Non-pigmented ciliary epithelial cell (primary cell): ENCODE measurements at places on chromosomes 7 and 10.

DNA sequence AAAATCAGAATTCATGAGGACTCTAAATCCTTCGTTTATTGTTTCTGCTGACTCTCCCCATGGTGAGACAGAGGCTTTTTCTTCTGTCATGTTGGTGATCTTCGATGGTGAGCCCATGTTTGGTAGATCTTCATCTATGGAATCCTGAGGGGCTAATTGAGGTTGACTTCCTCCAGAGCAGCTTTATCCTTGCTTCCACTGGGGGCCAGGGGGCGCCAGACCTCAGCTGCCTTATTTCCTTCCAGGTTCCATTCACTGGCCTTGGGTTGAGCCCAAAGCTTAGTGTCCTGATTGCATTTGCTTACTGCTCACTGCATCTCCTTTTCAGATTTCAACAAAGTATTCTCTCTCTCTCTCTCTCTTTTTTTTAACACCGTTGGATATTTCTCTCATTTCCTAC, 80.7 kb downstream of the GCC1 start:
- no peak for DNase-seq

DNA sequence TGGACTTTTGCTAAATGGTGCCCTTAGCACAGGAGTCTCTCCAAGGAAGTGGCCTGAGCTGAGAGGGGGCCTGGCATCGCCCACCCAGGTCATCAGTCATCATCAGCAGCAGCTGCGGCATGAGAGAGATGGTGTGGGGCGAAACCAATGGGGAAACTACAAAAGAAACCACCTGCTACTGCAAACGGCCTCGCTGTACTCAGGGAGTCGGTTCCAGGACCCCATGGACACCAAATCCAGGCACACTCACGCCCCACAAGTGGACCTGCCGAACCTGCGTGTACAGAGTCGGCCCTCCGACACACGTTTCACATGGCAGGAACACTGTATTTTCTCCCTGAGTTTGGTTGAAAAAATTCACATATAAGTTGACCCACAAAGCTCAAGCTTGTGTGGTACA, 37.8 kb downstream of the DIP2C start:
- no peak for DNase-seq

GRCh38 chr10:17238445-17239291, 10.6 kb downstream of the VIM start:
- DNase-seq: no peak

DNA sequence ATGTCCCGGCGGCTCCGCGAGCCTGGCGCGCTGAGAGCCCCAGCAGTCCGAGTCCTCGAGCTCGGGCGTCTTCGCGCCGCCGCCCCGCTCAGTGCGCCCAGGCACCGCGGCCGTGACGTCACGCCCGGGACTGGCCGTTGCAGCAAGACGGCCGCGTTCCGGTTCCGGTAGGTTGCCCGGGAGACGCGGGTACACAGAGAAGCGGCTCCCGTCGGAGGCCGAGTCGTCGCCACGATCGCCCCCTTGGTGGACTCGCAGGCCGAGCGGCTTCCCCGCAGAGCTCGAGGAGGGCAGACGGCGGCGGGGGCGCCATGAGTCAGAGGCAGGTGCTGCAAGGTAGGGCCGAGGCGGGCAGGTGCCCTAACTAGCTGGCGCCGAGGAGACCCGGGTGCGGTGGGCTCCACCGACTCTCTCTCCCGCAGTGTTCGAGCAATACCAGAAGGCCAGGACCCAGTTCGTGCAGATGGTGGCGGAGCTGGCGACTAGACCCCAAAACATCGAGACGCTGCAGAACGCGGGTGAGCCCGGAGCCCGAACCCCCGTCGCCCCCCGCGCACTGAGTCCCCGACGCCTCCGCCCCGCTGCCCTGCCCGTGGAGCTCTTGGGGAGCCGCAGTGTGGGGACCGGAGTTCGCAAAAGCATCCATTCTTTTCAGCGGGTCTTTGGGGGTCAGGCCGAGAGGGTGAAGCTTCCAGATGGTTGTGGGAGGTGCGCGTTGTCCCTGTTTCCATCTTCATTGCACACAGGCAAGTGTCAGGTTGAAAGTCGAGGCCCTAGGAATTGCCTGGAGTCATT, at the start of gene SPAG6:
TSS of gene SPAG6 (plus strand) at position 196 of the 795 bp plus-strand sequence. CDS start at position 312, 116 bp downstream.
- DNase-seq: no peak

DNA sequence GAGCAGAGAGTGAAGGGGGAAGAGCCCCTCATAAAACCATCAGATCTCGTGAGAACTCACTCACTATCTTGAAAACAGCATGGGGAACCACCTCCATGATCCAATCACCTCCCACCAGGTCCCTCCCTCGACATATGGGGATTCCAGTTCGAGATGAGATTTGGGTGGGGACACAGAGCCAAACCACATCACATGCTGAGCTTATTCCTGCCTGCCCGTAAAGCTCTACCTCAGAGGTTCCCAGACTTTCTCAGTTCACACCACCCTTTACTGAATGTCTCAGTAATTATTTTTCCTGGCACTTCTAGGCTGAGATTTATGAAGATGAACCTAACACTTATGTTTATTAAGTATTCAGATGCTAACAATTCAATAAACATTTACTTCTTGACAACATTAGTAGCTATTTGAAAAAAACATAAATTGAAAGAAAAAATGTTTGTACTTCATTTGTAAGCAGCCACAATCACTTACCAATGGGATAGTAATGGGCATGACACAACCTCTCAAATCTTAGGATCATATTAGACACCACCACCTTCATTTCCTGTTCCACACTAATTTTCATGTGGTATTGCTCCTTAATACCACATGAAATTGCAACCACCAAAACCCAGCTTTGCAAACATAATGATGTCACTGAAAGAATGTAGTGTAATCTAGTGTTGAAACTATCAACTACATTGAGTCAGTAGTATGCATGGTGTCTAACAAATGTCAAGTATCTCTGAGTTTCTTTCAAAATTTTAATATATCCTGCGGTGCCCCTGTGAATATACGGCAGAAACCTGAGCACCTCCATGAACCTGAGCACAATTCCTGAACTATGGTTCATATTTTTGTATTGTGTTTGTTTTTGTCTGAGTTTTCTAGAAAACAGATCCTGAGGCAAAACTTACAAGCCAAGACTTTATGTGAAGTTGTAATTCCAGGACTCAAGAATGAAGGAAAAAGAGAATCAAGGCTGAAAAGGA, 4.5 kb upstream of the DGKI start:
- no peak for DNase-seq

- no peak for DNase-seq
These were observed 65.3 kb downstream of the HGF start for GRCh38 chr7:81704595-81704994.

GRCh38 chr10:100364735-100365391, 17.8 kb downstream of the SCD start:
- DNase-seq: no peak

GRCh38 chr7:121510302-121510701, 114.2 kb upstream of the FAM3C start:
- DNase-seq: no peak

GRCh38 chr10:30182191-30183054, 123.0 kb upstream of the JCAD start:
- DNase-seq: peak; percentile 75

DNA sequence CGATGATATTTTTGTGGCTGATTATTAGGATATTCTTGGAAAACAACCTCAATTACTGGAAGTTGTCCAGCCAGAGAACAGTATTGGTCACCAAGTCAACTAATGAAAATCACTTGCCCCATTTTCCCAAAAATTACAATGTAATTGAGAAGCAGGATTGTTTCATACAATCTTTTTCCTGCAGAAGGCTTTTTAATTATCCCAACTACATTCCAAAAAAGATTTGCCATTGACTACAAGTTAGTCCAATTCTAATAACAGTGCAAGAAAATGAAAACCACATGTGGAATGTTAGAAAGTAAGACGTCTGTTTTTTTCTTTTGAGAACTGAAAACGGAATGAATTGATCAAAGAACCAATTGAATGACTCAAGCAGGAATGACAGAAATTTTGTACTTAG, 1195.8 kb downstream of the SORCS1 start:
- no peak for DNase-seq

DNA sequence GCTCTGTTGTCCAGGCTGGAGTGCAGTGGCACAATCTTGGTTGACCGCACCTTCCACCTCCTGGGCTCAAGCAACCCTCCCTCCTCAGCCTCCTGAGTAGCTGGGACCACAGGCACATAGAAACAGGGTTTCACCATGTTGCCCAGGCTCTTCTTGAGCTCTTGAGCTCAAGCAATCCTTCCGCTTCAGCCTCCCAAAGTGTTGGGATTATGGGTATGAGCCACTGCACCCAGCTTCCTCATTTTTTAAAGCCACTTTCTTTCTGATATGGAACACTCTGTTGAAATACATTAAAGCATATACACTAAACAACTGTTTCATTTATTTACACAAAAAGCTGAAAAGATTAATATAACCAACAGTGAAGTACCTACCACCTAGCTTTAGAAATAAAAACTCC, 117.2 kb downstream of the CLEC2L start:
- DNase-seq: no peak

GRCh38 chr10:111650088-111650487, 533.5 kb downstream of the GPAM start:
- DNase-seq: no peak

- no peak for DNase-seq
These were observed 136.4 kb downstream of the CUBN start for GRCh38 chr10:16993186-16993585.

DNA sequence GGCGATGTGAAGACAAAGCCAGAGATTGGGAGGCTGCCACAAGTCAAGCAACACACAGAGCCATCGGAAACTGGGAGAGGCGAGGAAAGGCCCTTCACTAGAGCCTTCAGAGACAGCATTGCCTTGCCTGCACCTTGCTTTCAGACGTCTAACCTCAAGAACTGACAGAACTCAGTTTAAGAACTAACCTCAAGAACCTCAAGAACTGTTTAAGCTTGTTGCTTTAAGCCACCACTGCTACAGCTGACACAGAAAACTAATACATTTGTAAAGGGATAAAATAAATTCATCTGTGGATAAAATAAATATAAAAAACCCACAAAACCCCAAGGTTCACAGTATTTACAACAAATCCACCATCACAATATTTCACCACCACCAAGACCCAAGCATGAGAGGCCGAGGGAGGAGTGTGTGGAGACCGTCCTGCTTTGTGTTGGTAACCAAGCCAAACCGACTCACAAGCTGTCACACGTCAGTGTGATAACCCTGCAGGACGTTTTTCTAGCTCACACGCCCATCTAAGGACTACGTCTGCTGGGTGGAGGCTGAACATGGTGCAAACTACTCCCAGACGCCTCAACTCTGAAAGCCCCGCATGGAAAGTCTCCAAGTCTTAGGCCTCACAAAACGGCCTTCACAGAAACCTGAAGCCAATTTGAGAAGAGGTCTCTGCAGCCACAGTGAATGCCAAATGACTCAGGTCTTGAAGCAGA, 116.8 kb downstream of the ABLIM1 start:
- peak; percentile 35 for DNase-seq

DNA sequence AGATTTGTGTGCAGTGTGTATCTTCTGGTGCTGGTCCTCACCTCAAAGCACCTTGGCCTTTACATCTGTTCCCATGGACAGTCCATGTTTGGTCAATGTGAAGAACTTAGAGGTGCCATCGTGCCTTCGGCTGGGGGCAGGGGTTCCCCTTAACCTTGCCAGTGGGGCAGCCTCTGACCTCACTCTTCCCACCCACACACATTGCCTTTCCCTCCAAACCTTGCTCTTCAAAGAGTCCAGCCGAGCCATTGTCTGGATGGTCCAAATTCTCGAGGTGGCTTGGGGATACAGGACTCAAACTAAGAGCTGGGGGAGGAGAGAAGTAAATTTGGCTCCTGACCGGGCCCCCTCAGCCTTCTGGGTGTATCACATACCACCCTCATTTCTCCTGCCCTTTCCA, 76.2 kb upstream of the HABP2 start:
- no peak for DNase-seq

- peak; percentile 36 for DNase-seq
These were observed 19.4 kb downstream of the NOBOX start for GRCh38 chr7:144384071-144384470.

- no peak for DNase-seq
These were observed 98.5 kb downstream of the SLIT1 start for GRCh38 chr10:97087296-97087695.

DNA sequence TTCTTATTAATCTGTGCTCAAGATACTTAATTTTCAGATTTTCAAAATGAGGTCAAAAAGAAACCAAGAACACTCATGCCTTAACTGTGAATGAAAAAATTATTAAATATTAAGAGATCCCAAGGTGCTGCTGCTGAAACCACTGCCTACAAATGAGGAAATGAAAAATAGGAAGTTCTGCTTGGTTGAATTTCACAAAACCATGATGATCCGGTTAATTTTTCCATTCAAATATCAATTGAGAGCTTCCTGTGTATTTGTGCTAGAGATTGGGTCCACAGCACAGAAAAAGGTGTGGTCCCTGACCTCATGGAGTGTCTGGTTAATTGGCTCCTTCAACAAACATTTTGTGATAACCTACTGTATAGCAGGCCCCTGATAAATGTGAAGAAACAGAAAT, 132.7 kb upstream of the YAE1 start:
- DNase-seq: no peak

- no peak for DNase-seq
These were observed 1.8 kb upstream of the FGF8 start for GRCh38 chr10:101777619-101778145.

DNA sequence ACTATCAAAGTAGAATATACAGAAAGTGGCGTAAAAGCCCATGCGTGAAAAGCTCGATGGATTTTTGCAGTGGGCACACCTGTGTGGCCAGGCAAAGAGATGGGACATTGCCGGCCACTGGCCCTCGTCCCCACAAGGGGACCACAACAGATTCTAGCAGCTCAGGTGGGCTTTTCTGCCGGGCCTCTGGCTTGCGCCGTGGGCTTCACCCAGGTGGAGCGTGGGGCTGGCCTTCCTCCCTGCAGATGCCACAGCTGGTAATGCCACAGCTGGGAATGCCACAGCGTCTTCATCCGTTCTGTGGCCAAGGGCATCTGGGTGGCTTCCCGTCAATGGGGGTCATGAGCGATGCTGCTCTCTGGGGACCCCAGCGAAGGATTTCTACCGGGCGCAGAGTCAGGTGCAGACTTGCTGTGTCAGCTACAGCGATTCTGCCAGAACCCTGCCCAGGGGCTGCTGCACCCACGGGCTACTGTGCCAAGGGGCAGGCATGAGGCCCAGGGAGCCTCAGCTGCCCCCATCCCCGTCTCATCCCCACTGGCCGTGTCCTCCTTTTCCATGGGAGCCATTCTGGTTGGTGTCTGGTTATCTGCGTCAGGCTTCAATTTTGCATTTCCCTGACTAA, 52.5 kb upstream of the NKX6-2 start:
- no peak for DNase-seq

GRCh38 chr10:122492999-122493481, 31.7 kb downstream of the HTRA1 start:
- no peak for DNase-seq

DNA sequence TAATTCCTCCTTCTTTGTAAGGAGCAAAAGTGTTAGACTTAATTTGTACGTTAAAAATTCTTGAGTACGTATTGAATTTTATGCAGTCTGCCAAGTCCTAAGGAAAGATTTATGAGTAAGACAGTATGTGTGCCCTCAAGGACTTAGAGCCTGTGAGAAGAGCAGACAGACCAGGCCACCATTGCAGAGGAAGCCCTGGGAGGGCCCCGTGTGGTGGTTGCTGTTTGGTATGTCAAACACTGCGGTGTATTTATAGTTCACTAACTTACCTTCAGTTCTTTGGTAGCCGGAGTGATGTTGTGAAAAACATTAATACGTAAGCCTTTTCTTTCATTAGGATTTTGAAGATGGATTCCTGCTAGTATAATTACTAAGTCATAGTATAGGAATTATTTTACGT, 82.9 kb downstream of the GALNT11 start:
- no peak for DNase-seq
